Tibial nerve (tissue), 4 donors: ENCODE measurements at places on chromosomes 3 and 15. TPM values are rescaled to one million over a fixed set of nuclear protein-coding genes. Genes with fewer than 3 reads are reported as not detected.

Gene ADGRG7
- total RNA-seq: not detected

Gene CCDC51
- total RNA-seq: 23.4 TPM

Gene GNAT1
- total RNA-seq: not detected

Gene ELL3
- 13.2 TPM for total RNA-seq

Gene MED12L
- total RNA-seq: 3.0 TPM

Gene SLC28A1
- 0.22 TPM for total RNA-seq

Gene IRAK2
- 4.2 TPM for total RNA-seq

Gene PLXNA1
- 39.1 TPM for total RNA-seq

Gene CHST13
- total RNA-seq: 1.1 TPM

Gene A4GNT
- not detected for total RNA-seq

Gene EXD1
- not detected for total RNA-seq

Gene SLC24A5
- total RNA-seq: not detected

Gene KNG1
- not detected for total RNA-seq

Gene C3orf62
- 3.1 TPM for total RNA-seq

Gene STRA6
- not detected for total RNA-seq

Gene CCDC191
- 9.3 TPM for total RNA-seq

Gene RTP1
- not detected for total RNA-seq

Gene KLHL40
- total RNA-seq: not detected

Gene GOLGA6A
- total RNA-seq: not detected

Gene RYR3
- total RNA-seq: 1.2 TPM
